Substantia nigra (tissue), 51 donors: ENCODE measurements at places on chromosomes 7 and 10.

GRCh38 chr7:123682690-123683089 lies 27.0 kb downstream of the LMOD2 start:
- no peak for DNase-seq

DNA sequence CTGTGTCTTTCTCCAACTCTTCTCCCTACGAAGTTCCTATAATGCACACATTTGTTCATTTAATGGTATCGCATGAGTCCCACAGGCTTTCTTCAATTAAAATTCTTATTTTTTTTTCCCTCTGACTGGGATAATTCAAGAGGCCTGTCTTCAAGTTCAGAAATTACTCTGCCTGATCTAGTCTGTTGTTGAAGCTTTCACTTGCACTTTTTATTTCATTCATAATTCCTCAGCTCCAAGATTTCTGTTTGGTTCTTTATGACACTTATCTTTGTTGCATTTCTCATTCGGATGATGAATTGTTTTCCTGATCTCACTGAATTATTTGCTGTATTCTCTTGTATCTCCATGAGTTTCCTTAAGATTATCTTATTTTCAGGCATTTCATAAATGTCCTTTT lies 103.9 kb downstream of the RSU1 start:
- no peak for DNase-seq

DNA sequence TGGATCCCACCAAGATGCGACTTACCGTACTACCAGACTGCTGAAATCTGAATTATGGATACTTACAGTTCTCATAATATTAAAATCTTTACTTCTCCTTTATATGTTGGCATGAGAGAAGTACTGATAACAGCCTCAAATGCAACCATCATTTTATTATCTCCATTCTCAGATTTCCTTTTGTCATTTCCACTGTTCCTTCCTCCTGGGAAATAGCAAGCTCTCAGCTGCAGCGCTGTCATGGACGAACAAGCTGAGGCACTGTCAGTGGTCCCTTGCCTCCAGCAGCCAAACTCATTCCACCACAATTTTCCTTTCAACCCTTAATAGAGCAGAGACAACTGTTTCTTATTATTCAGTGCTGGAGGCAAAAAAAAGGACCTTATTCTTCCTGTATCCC lies 478.4 kb downstream of the ARL4A start:
- DNase-seq = no peak

- no peak for DNase-seq
Observed at GRCh38 chr10:124106241-124106879, 13.0 kb upstream of the CHST15 start.

DNA sequence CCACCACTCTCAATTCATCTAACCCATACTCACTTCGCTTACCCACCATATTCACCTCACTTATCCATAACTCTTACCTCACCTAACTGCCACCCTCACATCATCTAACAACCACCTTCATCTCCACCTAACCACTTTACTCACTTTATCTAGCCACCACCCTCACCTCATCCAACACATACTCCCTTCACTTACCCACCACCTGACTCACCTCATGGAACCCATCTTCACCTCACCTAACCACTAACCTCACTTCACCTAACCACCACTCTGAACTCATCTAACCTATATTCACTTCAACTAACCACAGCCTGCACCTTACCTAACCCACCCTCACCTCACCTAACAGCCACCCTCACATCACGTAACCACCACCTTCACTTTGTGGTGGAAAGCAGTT lies 84.2 kb downstream of the VIPR2 start:
- no peak for DNase-seq
